ENCODE measurements at places on chromosomes 2 and 18.

- DNase-seq: no peak
Observed at GRCh38 chr18:49031511-49032188, 80.9 kb upstream of the SMAD7 start.

GRCh38 chr2:230986520-230987136 is 9.3 kb upstream of the SPATA3 start:
- DNase-seq: no peak

GRCh38 chr2:9812945-9813311 is 30.3 kb upstream of the TAF1B start:
- DNase-seq: no peak

DNA sequence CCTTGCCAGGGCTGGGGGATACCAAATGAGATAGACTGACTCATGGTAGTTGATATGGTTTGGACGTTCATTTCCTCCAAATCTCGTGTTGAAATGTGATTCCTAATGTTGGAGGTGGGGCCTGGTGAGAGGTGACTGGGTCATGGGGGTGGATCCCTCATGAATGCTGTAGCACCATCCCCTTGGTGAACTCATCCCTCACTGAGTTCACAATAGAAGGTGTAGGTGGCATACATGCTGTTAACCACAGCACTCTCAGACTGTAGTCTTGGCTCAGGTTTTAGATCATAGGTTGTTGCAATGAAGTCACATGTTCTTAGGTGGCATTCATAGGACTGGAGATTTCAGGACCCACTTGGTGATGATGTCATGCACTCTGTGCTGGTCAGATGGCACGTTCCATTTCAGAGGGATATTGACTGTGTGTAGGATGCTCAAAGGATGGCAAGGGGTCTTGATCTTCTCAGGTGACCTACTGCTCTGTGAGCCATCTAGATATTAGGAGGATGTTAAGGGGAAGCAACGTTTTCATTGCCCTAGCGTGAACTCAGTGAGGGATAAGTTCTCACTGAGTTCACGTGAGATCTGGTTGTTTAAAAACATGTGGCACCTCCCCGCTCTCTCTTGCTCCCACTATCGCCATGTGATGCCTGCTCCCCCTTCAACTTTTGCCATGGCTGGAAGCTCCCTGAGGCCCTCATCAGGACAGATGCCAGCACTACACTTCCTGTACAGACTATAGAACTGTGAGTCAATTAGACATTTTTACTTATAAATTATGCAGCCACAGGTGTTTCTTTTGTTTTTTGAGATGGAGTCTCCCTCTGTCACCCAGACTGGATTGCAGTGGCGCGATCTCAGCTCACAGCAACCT is 73.8 kb upstream of the ACAA2 start:
- DNase-seq: no peak

- no peak for DNase-seq
Observed at GRCh38 chr18:3097082-3097481, 84.1 kb upstream of the LPIN2 start.

DNA sequence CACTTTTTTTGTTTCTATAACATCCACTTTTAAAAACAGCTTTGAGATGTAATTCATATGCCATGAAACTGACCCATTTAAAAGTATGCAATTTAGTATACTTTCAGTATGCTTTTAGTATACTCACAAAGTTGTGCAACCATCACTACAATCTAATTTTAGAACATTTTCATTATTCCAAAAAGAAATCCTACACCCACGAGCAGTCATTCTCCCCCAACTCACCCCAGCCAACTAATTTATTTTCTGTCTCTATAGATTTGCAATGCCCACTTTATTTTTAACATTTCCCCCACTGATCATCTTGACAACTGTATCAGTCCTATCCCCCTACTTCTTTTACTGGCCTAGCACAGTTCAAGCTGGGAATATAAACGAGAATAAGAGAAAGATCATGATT is 39.1 kb downstream of the FAM98A start:
- no peak for DNase-seq

DNA sequence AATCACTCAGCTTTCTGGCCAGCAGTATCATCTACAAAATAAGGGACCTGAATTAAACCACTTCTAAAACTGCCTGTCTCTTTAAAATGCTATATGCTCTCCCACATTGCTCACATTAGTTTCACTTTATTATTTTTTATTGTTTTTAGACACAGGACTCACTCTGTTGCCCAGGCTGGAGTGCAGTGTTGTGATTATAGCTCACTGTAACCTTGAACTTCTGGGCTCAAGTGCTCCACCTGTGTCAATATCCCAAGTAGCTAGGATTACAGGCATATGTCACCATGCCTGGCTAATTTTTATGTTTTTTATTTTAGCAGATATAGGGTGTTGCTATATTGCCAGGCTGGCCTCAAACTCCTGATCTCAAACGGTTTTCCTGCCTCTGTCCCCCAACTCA is 591.3 kb upstream of the ZNF804A start:
- no peak for DNase-seq
